ENCODE measurements at places on chromosomes 13 and 19. TPM values are rescaled to one million over a fixed set of nuclear protein-coding genes. Genes with fewer than 3 reads are reported as not detected.

Gene TJP3
- total RNA-seq, result not detected

Gene NALCN
- total RNA-seq, result 3.1 TPM

Gene B3GNT3
- not detected for total RNA-seq

Gene ZNF845
- 5.6 TPM for total RNA-seq

Gene ISOC2
- total RNA-seq, result 41.3 TPM

Gene PSPN
- 0.41 TPM for total RNA-seq

Gene TMEM255B
- total RNA-seq, result not detected

Gene TGFBR3L
- total RNA-seq, result 0.99 TPM
